ENCODE measurements at places on chromosomes 6 and 20. TPM values are rescaled to one million over a fixed set of nuclear protein-coding genes. Genes with fewer than 3 reads are reported as not detected.

The TXLNB gene
- total RNA-seq: 1.5 TPM

The STXBP5 gene
- total RNA-seq: 90.7 TPM

The ANKRD66 gene
- not detected for total RNA-seq

The MAS1 gene
- total RNA-seq: not detected

The PRRT1 gene
- total RNA-seq: 0.33 TPM

The TTLL9 gene
- total RNA-seq: not detected

The PM20D2 gene
- total RNA-seq: 9.0 TPM

The AGER gene
- 0.50 TPM for total RNA-seq

The NCOA3 gene
- 23.1 TPM for total RNA-seq

The PNLDC1 gene
- not detected for total RNA-seq

The MAN1A1 gene
- total RNA-seq: 120 TPM

The RNF39 gene
- not detected for total RNA-seq

The BPIFB1 gene
- total RNA-seq: not detected

The RIPPLY2 gene
- total RNA-seq: not detected

All from fibroblast of lung (primary cell).